ENCODE measurements at places on chromosomes 11 and 22.

GRCh38 chr11:116231543-116231942 is 541.2 kb downstream of the BUD13 start:
- no peak for DNase-seq

DNA sequence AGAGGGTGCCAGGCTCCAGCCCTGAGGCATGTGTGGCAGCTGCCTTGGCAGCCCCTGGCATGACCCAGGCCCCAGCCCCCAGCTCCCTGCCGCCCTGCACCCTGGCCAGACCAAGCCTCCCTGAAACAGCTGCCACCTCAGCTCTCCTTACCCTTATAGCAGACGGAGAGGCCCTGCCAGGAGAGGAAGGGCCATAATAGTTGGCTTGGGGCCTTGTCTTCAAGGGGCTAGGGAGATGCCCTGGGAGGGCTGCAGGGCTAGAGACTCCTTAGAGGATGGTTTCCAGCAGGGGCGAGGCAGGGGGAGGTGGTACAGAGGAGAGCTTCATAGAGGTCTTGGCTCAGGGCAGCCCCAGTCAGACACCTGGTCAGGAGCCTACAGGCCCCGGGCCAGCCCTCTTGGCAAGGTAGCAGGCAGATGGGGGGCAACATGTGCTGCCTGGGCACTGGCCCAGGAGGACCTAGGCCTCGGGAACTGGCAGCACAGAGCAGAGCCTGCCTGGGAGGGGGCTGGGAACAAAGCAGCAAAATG is 13.0 kb downstream of the SMTN start:
- DNase-seq, result no peak

DNA sequence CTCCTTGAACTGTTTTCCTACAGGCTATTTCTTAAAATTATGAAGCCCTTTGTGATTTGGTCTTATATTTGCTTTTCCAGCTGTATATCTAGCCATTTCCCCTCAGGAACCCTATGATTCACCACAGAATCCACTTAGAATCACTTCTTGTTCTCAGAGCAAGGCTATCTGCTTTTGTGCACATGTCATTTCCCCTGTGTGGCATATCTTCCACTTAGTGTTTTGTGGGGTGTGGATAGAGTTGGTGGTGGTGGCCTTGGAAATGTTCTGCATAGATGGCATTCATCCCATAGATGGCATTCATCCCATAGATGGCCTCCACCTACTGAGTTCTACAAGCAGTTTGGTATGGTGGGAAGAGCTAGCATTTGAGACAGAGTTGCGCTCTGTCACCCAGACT is 44.7 kb downstream of the SWAP70 start:
- DNase-seq, result no peak

- no peak for DNase-seq
Observed at GRCh38 chr11:20627701-20628100, 28.3 kb downstream of the SLC6A5 start.

- DNase-seq, result no peak
Observed at GRCh38 chr11:102886999-102887398, 12.2 kb upstream of the MMP12 start.

GRCh38 chr22:27372969-27373670 is 428.4 kb downstream of the MN1 start:
- no peak for DNase-seq

GRCh38 chr11:47177229-47177845 is 658 bp upstream of the ARFGAP2 start:
- DNase-seq, result peak; percentile 67

GRCh38 chr11:110174645-110175310 is 81.6 kb downstream of the ZC3H12C start:
- DNase-seq, result no peak

GRCh38 chr11:83046621-83047172 is 25.0 kb downstream of the RAB30 start:
- no peak for DNase-seq

GRCh38 chr11:81857386-81857785 is 876.3 kb downstream of the FAM181B start:
- no peak for DNase-seq

DNA sequence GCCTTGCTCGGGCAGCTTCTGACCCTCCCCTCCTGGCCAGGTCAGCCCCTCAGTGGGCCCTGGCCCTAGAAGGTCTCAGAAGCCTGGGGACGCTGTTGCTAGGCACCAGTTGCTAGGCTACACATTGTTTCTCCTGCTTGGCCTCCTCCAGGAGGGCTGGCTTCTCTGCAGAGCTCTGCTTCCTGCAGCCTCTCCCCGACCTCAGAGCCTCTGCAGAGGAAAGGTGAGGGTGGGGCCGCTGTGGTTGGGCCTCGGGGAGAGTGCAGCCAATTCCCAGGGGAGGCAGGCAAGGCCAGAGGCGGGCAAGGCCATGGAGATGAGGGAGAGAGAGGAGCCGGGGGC is 27.6 kb upstream of the LRRC10B start:
- no peak for DNase-seq

DNA sequence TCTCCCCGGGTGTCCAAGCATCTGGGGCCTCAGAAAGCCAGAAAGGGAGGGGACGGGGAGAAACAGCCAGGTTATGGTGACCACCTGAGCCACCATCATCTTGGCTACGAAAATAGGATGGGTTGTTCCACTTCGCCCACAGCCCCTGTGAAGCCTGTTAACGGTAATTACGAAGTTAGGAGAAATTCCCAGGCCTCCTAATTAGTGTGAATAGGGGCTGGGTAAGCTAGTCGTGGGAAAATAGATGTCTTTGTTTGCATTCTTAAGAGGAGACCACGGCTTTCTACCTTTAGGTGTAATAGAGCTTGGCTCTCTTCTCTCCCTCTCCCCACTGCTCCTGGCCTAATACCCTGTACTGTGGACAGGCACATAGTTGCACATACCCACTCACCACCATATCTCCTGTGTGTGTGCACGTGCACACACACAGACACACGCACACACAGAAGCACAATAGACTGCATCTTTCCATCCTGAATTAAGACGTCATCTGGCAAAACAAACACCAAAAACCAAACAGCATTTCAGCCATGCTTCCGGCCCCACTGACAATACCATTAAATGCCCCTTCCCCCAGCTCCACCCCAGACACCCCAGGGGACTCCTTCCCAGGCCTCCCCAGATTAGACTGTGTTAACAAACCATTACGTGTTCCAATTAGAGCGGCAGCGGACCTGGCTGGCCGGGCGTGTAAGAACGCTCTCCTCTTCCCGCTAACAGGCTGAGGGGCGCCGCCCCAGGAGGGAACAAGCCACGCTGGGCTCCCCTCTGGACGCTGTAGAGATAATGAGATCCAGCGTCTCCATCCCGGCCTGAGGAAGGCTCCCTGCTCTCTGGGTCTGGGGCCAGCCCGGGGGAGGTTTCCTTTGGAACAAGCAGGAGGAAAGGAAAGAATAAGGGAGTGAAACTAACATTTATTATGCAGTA is 72.8 kb downstream of the TP53I11 start:
- no peak for DNase-seq

- no peak for DNase-seq
Observed at GRCh38 chr11:116948391-116948790, 111.0 kb upstream of the APOA1 start.

GRCh38 chr22:44881624-44882023 is 128.2 kb downstream of the PHF21B start:
- no peak for DNase-seq

DNA sequence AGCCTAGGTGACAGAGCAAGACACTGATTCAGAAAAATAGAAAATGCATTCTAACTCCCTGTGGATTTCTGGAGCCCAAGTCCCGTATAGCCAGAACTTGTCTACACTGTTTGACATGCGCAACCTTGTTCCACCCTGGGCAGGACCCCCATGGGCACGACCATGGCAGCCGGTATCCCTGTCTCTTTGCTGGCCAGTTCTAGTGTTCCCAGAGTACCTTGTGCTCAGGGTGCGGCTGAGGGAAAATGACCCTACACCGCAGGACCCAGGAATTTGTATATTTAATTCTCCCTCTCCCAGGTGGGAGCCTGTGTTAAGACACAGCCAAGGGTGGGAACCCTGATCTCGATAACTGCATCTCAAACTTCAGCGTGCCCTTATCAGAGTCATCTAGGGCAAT is 36.7 kb upstream of the RIC3 start:
- no peak for DNase-seq

- DNase-seq, result no peak
Observed at GRCh38 chr11:110763249-110764011, 51.2 kb upstream of the ARHGAP20 start.

DNA sequence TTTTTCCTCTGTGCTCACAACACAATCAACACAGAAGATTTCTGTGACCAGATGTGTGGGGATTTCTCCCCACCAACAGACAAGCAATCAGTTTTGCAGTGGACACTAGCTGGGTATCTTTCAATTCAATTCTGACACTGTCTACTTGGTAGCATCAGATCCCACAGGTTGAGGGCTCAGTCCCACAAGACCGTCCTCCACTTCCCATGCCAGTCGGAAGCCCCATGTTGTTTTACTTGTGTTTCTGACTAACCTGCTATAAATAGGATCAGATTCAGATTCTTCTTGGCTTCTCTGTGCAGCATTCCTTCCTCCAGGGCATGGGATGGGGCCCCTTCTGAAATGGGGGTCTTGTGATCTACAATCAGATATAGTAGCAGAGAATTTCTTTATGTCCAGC is 19.6 kb downstream of the ACER3 start:
- DNase-seq, result no peak

- DNase-seq, result no peak
Observed at GRCh38 chr22:45019861-45020655, 10.3 kb upstream of the PHF21B start.

DNA sequence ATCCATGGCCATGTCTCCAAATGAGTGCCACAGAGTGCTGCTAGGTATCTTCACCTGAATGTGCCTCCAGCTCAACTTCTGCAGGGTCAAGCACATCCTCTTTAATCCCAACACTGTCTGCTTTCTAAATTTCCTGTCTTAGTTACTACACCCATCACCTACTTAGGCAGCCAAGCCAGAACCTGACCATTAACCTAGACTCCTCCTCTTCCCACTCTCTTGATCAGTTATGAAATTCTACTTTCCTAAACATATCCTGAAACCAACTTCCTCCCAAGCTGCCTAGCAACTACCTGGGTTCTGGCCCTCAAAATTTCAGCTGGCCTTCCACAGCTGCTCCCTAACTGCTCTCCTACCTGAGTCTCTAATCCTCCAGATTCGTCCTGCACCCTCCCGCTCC is 22.7 kb downstream of the CADM1 start:
- no peak for DNase-seq

DNA sequence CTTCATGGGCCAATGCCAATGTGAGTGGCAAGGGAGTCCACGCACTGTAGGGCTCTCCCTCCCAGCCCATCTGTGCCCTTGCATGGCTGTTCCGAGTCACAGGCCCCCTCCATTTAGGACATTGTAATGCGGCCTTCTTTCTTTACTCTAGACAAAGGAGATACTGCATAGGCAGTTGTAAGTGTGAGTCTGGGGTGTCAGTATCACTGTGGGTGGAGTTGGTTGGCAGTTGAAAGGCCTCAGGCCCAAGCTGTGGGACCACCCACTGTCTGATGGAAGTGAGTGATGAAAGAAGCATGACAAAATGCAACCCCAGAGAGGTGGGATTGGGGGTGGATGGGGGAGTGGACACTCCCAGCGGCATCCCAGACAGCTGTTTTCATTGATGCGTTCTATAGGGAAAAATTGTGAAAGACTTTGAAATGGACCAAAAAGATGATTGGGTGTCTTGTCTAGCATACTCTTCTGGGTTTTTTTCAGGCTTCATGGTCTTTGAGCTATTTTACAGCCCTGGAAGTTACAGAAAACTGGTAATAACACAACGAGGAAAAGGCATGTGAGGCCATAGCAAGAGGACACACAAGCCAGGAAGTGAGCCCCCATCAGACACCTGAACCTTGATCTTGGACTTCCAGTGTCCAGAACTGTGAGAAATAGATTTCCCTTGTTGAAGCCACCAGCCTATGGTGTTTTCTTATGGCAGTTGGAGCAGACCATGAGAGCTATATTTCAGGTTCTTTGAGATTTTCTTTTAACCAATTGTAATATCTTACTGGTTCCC is 114.6 kb downstream of the NECTIN1 start:
- no peak for DNase-seq

DNA sequence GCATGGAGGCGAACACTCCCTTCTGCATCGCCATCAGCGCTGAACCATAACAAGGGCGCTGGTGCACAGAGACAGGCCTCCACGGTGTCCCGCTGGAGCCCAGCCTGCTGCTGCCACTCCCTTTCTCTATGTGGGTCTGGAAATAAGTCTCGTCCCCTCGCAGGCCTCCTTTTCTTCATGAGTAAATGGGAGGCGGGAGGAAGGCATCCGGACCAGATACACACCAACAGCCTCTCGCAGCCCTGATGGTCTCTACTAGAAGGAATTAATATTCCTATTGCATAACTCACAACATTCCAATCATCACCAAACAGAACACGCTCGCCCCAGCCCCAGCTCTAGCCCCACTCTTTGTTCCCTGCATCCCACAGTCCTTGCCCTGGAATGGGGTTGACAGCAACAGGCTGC is 14.9 kb downstream of the RASD2 start:
- DNase-seq, result no peak

DNA sequence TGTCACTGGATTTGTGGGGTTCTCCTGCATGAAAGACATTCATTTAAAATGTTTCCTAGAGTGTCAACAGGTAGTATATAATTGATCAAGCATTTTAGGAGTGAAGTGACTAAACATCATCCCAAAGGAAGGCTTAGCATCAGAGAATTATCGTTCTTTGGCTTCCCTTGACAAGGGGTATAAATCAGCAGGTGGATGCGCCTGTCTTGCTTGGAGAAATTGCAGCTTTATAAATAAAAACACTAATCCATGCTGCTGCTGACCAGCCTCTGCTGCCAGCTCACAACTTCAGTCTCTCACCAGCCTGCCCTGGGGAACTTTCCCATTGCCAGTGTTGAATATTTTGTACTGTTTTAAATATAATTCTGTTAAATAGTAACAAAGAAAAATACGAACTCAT is 1184.7 kb upstream of the TENM4 start:
- DNase-seq, result no peak

GRCh38 chr11:13238879-13239514 is 38.6 kb upstream of the BMAL1 start:
- no peak for DNase-seq

DNA sequence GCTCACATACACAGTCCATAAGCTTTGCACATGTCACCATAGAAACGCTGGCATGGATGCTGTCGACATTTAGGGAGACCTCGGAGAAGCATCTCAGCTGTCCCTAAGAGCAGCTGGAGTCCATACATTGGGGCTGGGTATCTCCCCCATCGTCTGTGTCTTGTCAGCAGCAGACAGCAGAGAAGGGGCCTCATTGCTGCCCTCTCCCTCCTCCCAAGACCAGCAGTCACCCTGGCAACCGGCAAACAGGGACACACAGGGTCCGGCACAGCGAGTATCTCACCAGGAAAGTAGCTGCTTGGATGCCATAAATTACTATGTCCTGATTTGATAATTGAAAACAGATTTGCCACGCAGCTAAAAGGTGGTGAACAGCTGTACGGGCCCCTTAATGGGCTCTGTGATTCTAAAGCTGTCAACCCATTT is 84.4 kb downstream of the CD44 start:
- DNase-seq, result no peak

- peak; percentile 17 for DNase-seq
Observed at GRCh38 chr11:61871158-61871597, 20.2 kb downstream of the FADS3 start.

GRCh38 chr22:28328756-28329155 is 350.9 kb downstream of the TTC28 start:
- DNase-seq, result no peak
